ENCODE measurements at places on chromosomes 6 and 20.
A peak's percentile ranks its signal among the peaks of the same experiment; 100 is the strongest.

DNA sequence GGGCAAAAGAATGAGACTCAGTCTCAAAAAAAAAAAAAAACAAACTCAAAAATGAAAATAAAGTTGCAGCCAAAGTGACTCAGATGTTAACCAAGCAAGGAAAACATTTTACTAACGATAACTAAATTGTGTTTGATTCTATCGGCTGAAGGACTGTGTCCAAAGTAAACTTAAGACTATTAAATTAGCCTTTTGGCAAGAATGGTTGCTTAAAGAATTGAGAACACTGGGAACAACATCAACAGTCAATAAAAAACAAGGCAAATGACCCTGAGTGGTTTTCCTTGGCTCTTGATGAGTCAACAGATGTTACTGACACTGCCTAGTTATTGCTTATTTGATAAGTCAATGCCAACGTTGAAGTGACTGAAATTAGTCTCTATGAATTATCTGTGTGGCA is 36.7 kb downstream of the POU3F2 start:
- DNase-seq, result no peak

GRCh38 chr6:122042380-122042779 is 357.1 kb upstream of the HSF2 start:
- no peak for DNase-seq

DNA sequence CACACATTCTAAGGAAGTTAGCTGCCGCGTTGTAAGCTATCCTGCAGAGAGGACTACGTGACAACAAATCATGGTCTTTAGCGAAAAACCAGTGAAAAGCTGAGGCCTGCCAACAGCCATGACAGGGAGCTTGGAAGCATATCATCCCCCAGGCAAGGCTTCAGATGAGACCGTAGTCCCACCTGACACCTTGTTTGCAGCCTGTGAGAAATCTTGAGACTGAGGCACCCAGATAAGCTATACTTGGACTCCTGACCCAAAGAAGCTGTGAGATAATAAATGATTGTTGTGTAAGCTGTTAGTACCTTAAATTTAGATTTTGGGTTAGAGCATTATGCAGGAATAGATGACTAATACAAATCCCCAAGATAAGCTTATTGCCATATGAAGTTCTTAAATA is 45.4 kb upstream of the SENP6 start:
- no peak for DNase-seq

DNA sequence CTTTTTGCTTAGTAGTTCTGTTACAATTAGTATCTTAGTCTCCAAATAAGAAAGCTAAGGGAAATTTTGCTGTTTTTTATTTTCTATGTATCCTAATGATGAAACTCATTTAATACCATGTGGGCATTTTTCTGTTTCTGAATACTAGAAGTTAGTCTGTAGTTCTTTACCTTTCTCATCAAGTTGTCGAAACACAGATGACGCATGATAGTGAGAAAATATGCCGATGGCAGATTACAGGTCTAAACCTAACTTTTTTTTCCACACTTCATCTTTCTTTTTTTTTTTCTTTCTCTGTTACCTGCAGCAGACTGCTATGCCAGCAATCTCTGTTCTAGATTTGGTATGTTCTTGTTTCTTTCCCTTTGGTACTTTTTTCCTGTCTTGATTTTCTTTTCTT is 43.3 kb upstream of the KIF25 start:
- no peak for DNase-seq

- DNase-seq, result no peak
Measured at GRCh38 chr6:39965751-39966150, 31.5 kb upstream of the MOCS1 start.

DNA sequence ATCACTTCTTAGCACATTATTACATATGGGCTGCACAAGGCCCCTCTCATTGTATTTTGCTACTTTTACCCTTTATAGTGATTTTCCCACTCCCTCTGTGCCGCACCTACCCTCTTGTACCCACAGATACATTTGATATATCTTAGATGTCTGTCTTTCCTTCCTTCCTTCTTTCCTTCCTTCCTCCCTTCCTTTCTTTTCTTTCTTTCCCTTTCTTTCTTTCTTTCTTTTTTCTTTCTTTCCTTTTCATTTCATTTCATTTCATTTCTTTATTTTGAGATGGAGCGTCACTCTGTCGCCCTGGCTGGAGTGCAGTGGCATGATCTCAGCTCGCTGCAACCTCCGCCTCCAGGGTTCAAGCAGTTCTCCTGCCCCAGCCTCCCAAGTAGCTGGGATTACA is 12.2 kb downstream of the POLH start:
- no peak for DNase-seq

GRCh38 chr6:134529305-134529704 is 211.4 kb upstream of the SGK1 start:
- no peak for DNase-seq

DNA sequence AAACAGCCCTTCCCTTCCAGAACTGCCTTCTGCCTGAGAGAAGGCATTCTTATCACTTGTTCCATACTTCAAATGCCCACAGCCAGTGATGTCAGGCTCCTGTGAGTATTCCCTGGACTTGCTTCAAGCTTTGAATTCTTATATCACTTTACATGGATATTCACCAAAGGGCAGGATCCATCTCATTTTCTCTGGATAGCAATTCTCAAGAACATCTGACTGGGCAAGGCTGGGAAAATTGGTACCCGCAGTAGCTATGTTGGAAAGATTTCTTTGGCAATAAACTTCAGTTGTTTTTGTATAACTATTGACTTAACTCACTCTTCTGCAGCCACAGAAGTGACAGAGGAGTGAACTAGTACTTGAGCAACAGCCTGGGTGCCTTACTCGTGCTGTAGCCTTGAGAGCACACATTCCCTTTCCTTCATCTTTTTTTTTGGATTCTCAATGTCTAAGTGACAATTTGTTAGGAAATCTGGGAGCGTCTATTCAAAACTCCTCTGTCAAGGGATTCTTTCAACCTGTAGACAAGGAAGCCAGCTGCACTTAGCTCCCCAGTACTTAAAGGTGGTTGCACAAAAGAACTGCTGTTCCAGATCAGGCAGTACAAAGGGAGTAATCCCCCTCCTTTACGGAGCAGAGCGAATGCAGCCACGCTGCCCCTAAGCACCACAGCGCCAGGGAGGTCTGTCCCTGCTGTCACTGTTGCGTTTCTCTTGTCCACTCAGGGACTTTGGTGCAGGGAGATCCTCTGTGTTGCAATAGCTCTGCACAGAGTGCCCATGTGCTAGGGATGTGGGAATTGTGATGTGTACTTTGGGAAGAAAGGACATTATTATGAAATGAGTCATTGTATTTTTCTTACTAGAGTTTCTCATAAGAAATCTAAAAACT is 69.6 kb downstream of the JAG1 start:
- DNase-seq, result no peak

DNA sequence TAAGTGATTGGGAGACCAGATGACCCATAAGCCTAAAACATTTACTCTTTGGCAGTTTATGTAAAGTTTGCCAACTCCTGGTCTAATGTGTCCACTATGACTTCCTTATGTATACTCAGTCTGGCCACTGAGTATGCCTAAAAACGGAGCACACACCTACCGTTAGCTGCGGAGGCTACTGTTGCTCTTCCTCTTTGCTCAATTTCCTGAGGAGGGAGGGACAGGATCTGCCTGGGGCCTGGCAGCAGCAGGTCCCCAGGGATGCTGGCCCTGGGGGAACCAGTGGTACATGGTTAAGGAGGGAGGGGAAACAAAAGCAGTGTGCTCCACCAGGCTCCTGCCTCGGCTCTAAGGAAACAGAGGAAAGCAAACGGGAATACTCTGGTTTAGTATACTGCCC is 113.5 kb downstream of the CDYL start:
- DNase-seq, result no peak

DNA sequence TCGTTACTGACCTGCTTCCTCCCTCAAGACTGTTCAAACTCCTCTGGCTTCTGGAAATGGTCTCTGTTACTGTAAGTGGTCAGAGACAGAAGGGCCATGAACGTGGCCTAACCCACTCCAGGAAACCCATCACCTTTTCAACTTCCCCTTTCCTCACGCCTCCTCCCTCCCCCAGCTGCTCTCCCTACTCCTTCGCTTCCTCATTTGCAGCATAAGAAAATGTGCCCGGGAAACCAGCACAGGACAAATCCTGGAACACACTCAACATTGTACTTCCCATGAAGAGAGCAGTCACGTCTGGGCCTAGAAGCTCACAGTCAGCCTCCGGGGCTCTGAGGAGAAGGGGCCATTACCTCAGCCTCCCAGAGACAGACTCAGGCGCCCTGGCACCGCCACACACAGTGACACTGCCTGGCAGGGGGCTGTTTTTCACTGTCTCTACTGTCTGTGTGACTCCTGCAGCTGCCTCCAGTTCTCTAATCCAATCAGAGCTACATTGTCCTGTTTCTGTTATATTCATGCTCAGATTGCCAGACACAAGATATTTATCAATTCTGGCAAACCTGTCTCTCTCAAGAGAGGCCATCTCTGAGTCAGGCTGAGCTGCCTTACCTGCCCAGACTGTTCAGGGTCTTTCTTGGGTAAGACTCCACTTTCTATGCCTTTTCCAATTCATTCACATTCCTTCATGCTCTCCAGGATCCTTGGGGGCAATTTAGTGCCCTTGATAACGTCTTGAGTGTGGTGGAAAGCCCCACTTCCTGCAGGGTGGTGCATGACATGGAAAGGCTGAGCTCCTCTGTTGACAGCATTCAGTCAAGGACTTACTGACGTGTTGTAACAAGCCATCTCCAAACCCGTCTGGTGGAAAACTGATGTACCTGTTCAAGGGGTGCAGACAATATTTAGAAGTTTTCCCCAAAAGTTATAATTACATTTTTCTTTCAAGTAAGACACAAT is 242.2 kb downstream of the HIVEP2 start:
- DNase-seq, result peak; percentile 3

- DNase-seq, result no peak
Measured at GRCh38 chr20:16678779-16679178, 51.0 kb upstream of the SNRPB2 start.

DNA sequence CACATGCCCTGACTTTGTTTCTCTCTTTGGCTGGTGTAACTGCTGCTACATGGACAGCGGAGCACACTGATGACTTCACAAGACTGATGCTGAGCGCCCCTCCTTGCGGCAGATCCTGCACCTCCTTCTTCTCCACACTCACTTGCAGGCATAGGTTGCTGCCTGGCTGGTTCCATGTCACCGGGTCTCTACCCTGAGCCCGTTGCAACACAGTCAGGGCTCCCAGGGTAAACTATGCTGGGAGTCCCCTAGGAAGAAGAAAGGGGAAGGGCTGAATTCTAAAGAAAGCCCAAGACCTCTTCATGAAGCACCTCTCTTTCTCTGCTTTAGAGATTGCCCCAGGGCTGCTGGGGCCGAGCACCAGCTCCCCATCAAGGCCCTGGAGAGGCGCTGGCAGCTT is 83.3 kb upstream of the DUSP22 start:
- no peak for DNase-seq

DNA sequence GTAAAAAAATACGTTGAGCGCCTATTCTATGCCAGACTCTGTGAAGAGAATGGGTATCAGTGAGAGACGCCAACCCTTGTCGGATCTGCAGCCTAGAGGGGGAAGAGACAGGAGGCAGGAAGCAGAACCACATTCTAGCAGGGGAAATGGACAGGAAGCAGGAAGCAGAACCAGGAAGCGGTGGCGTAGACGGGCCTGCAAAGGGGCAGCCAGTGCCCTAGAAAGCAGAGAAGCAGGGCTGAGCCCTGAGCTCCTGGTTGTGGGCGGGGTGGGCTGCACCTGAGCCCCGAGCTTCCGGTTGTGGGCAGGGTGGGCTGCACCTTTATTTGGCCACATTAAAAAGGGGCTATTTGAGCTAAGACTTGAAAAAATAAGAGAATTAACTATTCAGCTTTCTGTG is 71.9 kb downstream of the FAM120B start:
- DNase-seq, result peak; percentile 5

DNA sequence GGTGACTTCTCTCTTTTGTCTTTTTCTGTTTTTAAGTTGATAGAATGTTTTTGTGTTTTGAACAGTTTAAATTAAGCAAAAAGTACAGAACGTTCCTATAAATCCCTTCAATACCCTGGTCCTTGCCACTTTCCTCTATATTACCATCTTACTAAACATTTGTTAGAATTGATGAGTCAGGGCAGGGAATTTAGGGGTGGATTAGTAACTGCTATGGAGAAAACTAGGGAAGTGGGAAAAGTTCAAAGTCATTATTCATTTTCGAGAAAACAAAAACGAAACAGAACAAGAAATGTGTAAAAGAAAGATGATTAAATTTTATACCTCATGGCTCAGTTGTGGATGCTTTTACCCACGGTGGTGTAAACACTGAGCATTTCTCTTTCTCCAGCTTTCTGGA is 240.4 kb upstream of the SULF2 start:
- DNase-seq, result no peak

- DNase-seq, result no peak
Measured at GRCh38 chr20:64083804-64084684, at the start of gene LKAAEAR1. TSS of gene LKAAEAR1 (minus strand) at chr20:64084398. CDS start at chr20:64084219, 179 bp downstream.

- DNase-seq, result peak; percentile 55
Measured at GRCh38 chr6:40587240-40588069, at the start of gene LRFN2. TSS of gene LRFN2 (minus strand) at chr6:40587364.

- DNase-seq, result no peak
Measured at GRCh38 chr6:31490115-31490873, 7.7 kb upstream of the MICB start.

DNA sequence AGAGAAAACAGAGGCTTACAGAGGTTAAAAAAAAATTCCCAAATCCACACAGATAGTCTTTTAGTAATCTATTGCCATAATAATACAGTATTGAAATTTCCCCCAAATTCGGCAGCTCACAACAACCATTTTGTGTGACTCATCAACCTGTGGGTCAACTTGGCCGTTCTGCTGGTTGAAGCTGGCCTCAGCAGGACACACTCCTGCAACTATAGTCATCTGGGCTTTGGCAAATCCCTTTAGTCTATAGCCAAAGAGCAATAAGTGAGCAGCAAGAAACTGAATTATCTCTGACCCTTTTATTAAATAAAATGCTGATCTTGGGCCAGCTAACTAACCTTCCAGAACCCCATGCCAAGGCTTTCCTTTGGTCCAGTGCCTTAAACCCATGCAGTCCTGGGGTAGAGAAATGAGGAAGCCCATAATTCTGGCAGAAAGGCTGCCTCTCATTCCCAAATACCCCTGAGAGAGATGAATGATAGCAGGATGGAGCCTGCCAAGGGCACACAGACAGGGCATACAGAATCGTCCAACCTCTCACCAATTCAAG is 17.2 kb upstream of the SNAP25 start:
- DNase-seq, result no peak

DNA sequence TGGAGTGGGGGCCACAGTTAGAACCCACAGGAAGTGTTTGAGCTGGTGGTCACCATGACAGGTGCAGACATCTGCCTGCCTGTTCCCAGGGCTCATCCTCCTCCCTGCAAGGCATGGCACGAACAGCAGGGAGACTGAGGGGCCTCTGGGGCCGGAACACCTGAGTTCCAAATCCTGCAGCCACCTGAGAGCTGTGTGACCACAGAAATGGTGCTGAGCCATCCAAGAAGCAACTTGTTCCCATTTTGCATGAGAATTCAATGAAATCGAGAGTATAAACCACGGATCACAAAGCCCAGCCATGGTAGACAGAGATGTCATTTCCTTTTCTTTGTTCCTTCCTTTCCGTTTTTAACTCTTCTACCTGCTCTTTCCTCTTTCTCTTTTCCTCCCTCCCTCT is 268.6 kb downstream of the FOXA2 start:
- no peak for DNase-seq

- no peak for DNase-seq
Measured at GRCh38 chr20:47300071-47300470, 56.4 kb downstream of the ZMYND8 start.
